AG04450 (cell line): ENCODE measurements at places on chromosomes 2 and 18.
A peak's percentile ranks its signal among the peaks of the same experiment; 100 is the strongest.

DNA sequence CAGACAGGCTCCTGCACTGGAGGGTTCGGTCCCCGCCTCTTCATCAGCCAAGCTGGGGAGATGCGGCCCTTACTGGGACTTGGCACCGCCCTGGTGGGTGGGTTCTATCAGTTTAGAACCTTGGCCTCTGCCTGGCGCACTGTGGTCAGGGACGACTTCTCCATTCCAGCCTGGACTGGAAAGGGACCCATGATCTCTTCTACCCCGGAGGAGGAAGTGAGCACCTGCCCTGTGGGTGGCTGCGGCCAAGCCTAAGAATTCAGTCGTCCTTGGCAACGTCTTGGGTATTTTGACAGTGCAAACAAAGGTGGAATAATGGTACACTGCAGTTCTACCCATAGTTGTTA is 106.9 kb upstream of the CD302 start:
- no peak for DNase-seq

DNA sequence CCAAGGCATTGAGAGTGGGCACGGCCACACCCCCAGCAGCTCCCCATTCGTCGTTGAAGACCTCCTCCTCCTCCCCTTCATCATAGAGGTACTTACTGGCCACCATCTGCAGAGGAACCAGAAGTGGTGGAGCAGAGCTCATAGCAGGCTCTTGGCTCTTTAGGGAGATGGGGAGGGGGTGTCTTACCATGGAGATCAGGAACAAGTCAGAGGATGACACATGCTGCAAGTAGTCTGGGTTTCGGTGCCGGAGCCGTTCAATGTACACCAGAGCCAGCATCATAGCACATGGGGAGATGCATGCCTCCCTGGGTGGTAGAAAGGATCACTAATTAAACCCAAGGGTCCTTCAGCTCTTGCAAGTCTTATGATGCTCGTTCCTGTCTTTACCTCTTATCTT is 1.9 kb downstream of the CNPPD1 start:
- no peak for DNase-seq

GRCh38 chr2:31992025-31992579 is 18.7 kb downstream of the MEMO1 start:
- no peak for DNase-seq

GRCh38 chr2:96074156-96074555 is 39.4 kb upstream of the GPAT2 start:
- DNase-seq = no peak

DNA sequence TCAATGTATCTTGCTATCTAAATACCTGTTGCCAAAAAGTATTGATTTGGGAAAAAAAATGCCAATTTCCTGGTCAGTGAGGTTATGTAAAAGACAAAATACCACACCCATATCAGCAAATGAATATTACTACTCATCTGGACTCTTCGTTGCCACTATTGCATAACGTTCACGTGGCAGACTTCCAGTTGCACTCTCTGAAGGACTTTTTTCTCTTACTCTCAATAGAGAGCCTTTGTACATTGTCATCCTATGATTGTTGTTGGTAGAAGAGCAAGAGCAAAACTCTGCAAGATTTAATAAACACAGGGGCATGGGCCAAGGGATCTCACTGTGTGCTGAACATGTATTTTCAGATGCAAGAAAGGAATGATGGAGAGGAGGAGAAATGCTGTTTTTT is 689.8 kb downstream of the MBD2 start:
- no peak for DNase-seq

GRCh38 chr2:152559008-152559407 is 158.3 kb downstream of the PRPF40A start:
- no peak for DNase-seq

DNA sequence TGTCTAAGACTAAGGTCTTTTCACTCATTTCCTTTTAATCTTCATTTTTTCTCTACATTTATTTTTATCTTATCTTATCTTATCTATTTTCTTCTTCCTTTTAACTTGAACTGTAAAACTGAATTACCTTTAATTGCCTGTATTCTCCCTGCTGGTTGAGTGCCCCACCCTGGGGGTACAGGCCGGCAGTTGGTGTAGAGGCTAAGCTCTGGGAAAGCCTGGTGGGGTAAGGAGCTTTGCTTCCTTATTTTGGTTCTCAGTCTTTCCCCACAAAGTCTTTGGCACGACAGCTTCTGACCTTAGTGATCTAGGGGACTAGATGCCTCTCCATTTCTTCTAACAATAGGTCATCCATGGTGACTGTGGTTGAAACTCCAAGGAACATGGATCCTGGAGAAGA is 26.8 kb upstream of the HAAO start:
- no peak for DNase-seq

DNA sequence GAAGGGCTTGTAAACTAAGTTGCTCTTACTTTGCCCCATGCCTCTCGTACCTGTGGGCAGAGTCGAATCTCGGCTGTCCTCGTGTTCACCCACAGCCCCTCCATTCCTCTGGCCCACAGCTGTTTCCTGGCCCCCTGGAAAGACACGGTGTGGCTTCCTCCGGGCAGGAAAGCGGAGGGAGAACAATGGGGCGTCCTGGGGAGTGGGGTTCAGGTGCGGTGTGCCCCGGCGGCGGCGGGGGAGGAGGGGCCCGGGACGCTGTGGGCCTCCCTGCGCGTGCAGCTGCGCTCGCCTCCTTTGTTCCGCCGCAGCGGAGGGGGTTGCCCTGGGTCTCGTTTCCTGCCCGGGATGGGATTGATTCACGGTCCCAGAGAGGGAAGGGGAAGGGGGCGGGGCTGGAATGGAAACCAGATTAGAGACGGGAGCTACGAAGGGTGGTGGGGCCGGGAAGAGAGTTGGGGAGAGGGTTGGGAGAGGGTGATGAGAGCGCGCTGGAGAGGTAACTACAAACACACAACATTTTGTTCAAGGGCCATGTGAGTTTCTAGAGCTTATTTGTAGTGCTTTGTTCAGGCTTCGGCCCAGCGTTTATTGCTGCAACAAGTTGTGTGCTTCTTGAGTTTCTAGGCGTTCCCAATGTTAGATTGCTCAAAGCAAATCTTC is 796 bp downstream of the MYO1B start:
- DNase-seq = no peak

- DNase-seq = no peak
Measured at GRCh38 chr2:133459590-133459989, 108.7 kb downstream of the NCKAP5 start.

DNA sequence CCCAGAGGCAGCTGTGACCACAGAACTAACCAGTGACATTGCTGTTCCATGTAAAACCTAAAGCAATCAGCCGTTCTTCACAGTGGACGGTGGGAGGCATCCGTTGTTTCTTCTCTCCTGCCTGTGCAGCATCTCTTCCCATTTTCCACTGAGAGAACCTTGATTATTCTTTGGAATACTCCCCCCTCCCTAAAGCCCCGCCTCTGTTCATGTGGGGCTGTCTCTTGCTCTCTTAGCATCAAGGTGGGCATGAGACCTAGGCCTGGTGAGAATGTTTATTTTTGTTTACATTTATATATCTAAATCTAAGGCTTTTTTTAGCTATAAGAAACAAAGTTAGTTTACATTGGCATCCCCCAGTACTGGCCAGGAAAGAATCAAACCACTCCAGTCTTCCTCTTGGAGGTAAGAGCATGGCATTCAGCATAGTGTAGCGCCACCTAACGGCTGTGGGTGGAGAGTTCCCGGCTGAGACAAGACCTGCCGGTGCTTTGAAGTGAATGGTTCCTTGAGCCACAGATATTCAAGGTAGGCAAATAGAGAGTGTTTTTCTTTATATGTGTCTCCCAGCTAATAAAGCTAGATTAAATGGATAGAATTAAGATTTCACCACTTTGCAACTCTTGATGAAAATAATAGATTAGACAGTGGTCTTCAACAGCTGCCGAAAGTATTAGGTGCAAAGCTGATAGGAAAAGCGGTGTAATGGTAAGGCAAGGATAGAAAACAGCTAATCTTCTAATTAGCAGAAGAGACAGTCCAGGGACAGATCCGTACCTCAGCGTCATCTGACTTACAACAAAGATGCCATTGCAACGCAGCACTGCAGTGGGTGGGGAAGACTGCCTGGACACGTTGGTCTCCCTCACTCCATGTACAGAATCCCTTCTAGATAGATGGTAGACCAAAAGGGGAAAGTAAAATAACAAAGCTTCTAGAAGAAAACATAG is 219.6 kb upstream of the RAB12 start:
- peak; percentile 24 for DNase-seq
